ENCODE measurements at places on chromosomes 4 and X.
A peak's percentile ranks its signal among the peaks of the same experiment; 100 is the strongest.

DNA sequence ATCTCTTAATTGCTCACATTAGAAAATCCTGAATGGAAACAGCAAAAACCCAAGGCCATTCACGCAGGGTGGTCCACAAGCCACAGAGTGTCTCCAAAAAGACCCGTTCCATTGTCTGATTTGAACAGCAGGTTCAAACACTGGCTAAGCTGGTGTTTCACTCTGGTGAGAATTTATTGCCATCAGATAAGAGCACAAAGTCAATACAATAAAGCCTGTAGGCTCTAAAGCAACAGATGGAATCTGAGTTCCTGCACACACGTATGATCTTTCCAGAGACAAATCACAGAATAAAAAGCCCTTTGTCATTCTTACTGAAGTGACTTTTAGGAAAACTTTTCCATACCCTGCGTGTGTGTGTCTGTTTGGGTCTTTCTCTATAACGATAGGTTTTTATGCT is 5.1 kb upstream of the SFRP2 start:
- DNase-seq, result no peak

DNA sequence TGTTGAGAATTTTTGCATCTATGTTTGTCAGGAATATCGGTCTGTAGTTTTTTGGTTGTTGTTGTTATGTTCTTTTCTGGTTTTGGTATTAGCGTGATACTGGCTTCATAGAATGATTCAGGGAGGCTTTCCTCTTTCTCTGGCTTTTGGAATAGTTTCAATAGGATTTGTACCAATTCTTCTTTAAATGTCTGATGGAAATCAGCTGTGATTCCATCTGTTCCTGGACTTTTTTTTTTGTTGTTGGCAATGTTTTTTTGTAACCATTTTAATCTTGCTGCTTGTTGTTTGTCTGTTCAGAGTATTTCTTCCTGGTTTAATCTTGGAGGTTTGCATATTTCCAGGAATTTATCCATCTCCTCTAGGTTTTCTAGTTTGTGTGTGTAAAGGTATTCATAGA is 81.5 kb upstream of the GK2 start:
- DNase-seq, result no peak

- no peak for DNase-seq
Measured at GRCh38 chr4:148503681-148504080, 61.5 kb upstream of the NR3C2 start.

GRCh38 chr4:28879178-28879577 is 1841.0 kb upstream of the PCDH7 start:
- DNase-seq, result no peak

- no peak for DNase-seq
Measured at GRCh38 chr4:54712206-54712605, 54.4 kb downstream of the KIT start.

DNA sequence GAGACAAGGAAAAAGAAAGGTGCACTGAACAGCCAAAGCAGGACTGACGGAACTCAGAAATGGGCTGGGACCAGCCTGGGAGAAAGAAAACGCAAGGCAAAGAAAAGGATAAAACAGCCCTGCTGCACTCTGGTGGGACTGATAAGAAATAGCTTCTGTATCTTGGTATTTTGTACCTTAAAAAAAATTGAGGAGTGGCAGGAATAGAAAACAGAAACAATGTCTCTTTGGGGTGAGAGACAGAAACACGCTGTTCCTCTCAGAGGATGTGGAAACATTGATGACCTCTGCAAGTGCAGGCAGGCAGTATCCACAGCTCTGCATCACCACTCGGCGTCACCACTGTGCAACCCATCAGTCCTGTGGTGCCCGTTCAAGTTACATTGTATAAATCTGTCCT is 152.5 kb upstream of the SPRY1 start:
- DNase-seq, result no peak

GRCh38 chr4:30181512-30181911 is 538.7 kb upstream of the PCDH7 start:
- DNase-seq, result no peak

DNA sequence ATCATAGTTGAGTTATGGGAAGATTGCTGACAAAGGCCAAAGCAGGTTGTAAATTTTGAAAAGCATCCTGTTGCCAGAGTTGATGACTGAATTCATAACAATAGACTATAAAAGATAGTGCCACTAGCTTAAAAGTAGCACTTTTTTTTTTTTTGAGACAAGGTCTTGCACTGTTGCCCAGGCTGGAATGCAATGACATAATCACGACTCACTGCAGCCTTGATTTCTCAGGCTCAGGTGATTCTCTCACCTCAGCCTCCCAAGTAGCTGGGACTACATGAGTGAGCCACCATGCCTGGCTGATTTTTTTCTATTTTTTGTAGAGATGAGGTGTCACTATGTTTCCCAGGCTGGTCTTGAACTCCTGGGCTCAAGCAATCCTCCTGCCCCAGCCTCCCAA is 122.7 kb downstream of the SPOCK3 start:
- DNase-seq, result no peak

- no peak for DNase-seq
Measured at GRCh38 chr4:113919611-113920010, 59.8 kb downstream of the ARSJ start.

DNA sequence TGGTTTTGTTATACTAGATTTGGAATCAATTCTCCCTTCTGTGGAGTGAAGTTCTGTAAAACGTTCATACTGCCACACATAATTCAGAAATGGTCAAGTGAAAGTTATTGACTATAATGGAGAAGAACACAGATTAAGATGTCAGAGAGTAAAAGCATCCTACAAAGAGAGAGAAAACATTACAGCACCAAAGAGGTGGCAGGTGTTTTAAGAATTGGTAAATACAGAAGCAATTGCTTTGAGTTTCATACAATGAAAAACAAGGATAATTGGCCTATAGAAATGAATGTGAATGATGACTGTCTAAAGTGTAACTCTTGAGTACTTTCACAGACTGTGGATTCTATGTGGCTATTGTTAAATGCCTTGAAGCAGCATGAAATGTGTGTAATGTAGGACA is 435.6 kb upstream of the SMIM31 start:
- DNase-seq, result no peak

DNA sequence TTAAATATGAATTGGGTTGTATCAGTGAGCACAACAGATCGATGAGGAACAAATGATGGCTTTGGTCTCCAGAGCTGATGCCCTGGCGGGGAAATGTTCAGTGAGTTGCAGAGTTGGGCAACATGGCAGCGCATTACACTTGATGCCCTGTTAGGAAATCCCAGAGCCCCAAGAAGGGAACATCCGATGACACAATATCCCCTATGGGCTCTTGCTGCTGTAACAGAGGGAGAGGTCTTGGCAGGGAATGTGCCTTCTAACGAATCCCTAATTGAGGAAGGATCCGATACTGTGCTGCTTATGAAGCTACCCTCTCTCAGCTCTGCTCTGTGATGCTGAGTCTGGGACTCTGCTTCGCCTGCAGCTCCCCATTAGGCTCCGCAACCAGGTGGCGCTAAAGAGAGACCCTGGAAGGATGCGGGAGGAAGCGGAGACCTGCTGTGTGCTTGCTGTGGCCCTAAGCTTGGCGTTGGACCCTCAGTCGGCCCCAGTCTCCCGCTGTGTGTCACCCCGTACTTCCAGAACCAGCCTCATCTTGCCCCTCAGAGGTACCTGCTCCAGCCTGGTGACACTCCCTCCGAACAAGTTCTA is 38.9 kb downstream of the PDHA1 start:
- DNase-seq, result peak; percentile 17

DNA sequence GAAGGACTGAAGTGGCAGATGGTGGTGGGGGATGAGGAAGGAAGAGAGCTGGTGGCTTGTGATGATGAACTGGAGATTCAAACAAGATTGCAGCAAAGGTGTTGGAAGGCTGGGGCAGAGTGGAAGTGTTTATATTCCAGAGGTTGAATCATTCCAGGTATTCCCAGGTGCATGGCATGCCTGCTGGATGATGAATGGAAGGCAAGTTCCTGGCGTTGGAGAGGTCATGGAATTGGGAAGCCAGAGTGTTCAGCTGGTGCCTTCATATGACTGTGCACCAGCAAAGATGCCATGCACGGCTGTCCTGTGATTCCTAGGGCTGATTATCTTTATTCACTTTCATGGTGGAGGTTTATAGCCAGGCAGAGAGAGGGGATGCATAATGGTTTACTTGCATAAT is 135.8 kb upstream of the PUDP start:
- no peak for DNase-seq

- DNase-seq, result no peak
Measured at GRCh38 chrX:48165241-48165640, 31.4 kb downstream of the SSX5 start.

GRCh38 chrX:136667446-136668168 is 19.6 kb downstream of the CD40LG start:
- no peak for DNase-seq

- DNase-seq, result peak; percentile 40
Measured at GRCh38 chr4:39527296-39528060, at the start of gene UGDH. Gene UGDH, minus strand, starts transcription at chr4:39527439. Its CDS starts 5,927 bp downstream, at chr4:39521512.

GRCh38 chrX:93585661-93586060 is 87.7 kb downstream of the NAP1L3 start:
- no peak for DNase-seq

- no peak for DNase-seq
Measured at GRCh38 chr4:100103671-100104070, 86.6 kb downstream of the DDIT4L start.

- no peak for DNase-seq
Measured at GRCh38 chrX:44451056-44451455, 91.6 kb downstream of the FUNDC1 start.

- no peak for DNase-seq
Measured at GRCh38 chr4:6701371-6701770, 7.7 kb downstream of the S100P start.

- no peak for DNase-seq
Measured at GRCh38 chr4:52016981-52017380, 3.2 kb downstream of the LRRC66 start.

- no peak for DNase-seq
Measured at GRCh38 chrX:38206036-38206435, 14.6 kb downstream of the SRPX start.

DNA sequence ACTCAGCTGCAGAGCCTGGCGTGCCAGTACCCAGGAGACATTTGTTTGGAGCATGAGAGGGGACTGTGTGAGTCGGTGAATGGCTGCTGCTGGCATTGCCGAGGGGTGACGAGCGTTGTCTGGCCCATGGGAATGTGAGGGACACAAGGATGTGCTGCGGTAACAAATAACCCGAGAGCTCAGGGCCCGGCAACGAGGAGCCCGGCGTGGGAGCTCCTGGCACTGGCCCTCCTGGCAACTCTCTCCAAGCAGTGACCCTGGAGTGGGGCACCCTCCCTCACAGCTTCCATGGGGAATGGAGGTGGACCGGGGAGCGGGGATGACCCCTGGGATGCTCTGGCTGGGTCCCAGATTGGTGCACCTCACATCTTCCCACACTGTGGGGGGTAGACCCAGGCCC is 44.0 kb upstream of the SORCS2 start:
- DNase-seq, result no peak

DNA sequence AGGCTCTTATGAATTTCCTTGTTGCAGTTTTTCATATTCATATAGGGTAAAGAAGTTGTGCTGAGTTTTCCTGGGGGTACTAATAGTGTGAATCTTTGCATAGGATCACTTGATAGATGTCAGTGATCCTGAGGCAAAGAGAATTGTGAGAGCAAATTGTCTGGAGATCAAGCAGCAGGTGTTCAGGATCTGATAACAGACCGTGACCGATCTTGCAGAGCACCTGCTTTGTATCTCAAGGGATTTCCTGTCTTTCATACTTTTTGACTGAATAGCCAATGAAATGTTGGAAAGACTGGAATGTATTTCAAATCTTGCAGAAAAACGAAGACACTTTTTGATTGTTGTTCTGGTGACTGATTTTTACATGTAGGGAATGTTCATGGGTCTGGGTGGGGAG is 914.5 kb downstream of the STIM2 start:
- no peak for DNase-seq
